NCI-H526 (cell line): ENCODE measurements at places on chromosomes 3 and 15.

DNA sequence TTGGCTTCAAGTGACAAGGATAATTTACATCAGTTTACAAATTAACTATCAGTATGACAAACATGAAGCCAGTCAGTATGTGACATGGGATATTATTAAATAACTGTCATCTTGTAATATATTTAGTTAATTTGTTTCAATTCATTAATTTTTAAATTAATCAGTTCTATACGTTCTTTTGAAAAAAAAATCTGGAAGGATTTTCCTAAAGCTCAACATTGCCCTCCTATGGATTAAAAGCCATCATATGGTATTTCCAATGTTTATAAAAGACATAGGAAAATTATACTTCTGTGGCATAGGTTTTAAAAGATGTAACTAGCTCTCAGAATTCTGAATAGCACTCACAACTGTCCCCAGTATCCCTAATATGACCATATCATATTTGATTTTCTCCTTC is 134.4 kb downstream of the PLOD2 start:
- no peak for DNase-seq

DNA sequence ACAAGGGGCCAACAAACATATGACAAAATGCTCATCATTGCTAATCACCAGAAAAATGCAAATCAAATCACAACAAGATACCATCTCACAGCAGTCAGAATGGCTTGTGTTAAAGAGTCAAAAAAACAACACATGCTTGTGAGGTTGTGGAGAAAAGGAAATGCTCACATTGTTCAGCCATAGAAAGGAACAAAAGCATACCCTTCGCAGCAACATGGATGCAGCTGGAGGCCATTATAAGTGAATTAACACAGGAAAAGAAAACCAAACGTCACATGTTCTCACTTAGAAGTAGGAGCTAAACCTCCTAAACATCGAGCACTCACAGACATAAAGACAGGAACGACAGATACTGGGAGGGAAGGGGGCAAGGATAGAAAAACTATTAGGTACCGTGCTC is 678.4 kb upstream of the GRM7 start:
- no peak for DNase-seq

DNA sequence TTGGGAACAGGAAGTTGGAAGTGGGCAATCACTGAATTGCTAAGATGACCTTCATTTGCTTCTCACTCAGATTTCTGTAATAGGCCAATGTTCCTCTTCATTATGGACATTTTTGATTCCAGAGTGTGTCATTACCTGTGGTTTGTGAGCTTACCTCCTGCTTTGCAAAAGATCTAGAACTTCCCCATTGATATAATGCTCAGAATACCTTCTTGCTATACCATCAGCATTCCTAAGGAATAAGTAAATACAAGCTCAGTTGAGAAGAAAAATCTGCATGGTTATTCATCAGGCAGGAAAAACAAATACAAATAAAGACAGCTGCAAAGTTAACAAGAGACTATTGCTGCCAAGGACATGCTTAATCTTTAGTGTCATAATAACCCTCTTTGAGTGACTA is 5.6 kb upstream of the RPL14 start:
- no peak for DNase-seq

DNA sequence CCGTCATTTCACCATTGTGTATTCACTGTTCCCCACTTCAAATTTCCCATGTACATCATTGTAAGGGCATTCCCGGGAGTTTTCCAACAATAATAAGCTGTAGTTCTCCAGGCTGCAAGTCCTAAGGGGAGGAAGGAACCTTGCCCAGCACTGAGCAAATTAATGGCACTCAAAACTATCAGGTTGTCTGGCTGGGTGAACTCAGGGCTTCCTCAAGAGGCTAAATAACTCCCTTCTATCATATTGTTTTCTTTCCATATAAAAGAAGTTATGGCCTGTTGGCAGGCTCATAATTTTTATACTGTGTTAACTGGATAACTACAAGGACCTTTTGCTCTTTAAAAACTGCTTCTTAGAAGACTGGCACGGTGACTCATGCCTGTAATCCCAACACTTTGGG is 71.4 kb downstream of the SEMA6D start:
- no peak for DNase-seq

DNA sequence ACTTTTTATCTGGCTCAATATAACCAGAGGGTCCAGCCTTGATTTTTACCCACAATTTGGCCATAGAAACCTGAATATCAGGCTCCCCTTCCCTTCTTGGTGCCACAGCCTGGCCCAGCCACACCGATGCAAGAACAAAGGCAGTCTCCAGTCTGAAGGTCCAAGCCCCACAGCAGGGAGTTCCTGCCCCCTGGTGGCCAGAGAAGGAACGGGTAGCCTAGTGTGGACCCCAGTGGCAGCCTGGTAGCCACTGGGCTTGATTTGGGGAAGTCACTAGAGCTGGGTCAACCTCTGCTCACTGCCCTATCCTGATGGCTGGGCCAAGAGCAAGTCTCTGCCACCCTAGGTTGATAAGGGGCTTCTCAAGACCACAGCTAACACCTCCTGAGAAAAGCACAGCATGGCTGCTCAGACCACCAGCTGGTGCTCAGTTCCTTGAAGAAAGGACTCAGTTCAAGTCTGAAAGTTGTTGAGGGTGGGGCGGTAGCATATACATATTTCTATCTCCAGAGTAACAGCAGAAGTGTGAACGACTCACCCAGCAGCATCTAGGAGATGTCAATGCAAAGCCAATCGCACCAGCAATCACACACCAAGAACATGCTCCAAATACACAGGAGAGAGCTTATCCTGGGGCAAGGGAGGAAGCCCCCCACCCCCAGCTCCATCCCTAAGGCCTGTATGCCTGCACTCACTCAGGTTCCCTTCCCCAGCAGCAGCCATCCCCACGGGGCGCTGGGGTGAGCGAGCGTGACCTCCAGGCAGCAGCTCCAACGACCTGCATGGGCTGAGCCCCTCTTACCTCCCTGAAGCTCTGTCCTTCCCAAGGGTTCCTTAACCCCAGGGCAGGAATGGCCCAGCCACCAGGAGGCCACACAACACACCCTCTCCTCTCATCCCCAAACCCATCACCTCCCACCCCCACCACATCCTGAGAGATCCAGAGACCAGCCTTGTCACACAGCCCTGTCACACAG is 7.6 kb downstream of the PFKFB4 start:
- DNase-seq: peak; percentile 26
